ENCODE measurements at places on chromosomes 3 and 15.

GRCh38 chr3:132083583-132084279, 48.9 kb upstream of the CPNE4 start:
- no peak for DNase-seq

DNA sequence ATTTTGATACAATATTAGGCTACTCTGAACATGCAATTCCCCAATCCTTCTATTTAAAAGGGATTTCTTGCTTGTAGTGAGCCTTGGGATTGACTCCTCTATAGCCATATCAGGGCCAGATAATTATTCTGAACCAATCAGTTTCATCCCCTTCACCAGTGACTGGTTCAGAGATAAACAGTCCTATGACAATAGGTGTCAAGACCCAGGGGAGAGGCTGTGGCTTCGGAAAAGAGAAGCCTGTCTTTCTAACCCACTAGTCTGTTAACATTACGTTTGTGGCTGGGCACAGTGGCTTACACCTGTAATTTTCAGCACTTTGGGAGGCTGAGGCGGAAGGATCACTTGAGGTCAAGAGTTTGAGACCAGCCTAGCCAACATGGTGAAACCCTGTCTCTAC, 6.2 kb upstream of the ISLR2 start:
- DNase-seq, result no peak

DNA sequence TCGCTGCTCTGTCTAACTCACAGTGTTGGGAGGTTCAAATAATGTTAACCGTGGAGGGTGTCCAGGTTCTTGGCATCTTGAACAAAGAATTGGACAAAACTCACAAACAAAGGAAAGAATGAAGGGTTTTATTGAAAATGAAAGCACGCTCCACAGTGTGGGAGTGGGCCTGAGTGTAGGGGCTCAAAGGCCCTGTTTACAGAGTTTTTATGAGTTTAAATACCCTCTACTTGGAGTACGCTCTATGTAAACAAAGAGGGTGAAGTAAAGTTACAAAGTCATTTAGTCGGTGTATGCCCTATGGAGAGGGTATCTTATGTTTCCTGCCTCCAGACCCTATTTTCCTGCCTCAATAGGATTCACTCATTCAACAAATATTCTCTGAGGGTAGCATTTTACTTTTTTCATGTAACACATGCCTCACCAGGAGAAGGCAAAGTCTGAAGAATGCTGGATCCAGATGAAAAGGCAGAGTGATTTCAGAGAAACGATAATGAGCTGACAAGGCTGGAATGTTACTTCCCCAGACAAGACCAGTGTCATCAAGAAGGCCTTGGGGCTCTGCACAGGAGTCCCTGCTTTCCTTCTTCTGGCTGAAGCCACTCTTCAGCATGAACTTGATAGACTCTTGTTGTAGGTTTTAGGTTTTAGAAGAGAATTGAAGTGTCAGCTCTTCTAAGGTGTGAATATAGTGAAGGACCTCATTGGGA, 163.6 kb downstream of the FAM43A start:
- no peak for DNase-seq

DNA sequence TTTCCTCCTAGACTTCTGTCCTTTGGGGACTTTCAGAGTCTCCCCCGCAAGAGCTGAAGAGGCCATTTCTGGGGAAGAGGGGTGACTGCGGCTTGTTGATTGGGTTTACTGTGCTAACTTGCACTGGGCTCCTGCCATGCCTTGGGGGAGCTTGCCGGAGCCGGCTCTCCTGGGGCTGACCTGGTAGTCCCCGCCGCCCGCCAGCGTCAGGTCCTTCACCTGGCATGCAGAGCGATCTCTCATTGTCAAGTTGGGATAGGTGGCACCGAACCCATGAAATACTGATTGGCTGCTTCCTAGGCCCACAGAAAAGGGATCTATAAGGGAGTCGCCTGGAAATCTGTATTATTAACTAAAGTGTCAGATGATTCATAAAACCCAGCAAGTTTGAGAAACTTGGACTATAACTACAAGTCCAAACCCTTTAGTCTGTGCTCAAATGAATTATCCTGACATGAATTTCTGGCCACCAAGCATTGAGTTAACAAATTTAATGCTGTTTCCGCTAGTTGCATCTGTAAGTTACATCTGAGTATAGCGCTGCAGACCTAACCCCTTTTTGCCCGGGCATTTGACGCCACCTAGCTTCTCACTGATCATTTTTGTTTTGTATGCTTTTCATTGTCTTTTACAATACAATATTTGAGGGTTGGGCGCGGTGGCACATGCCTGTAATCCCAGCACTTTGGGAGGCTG, 607 bp upstream of the IMP3 start:
- no peak for DNase-seq
